ENCODE measurements at places on chromosomes 4 and X.
A peak's percentile ranks its signal among the peaks of the same experiment; 100 is the strongest.

DNA sequence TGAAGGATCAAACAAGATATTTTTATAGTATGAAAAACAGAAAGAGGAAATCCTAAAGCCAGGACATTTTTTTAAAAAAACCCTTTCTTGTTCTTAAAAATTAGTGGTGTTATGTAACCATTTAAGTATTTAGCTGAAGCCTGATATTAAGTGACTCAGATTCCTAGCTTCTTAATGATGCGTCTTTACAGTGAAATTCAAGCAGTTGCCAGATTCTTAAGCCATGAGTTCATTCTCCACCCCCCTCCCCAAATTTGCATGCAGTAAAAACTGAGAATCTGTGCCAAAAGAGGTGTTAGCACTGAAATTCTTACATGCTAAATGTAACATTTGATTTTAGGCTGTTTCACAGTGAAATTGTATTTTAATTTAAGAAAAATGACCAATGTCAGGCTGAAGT, 180.8 kb downstream of the RAPGEF2 start:
- DNase-seq: no peak

- no peak for DNase-seq
Measured at GRCh38 chr4:108130955-108131354, 37.8 kb downstream of the LEF1 start.

- DNase-seq: no peak
Measured at GRCh38 chr4:125464146-125464545, 149.4 kb downstream of the FAT4 start.

GRCh38 chrX:30822764-30823163, 66.3 kb downstream of the TAB3 start:
- DNase-seq: no peak

- DNase-seq: no peak
Measured at GRCh38 chrX:24692305-24692704, 1.4 kb upstream of the POLA1 start.

GRCh38 chrX:146887020-146887419, 72.5 kb upstream of the CXorf51A start:
- DNase-seq: no peak

DNA sequence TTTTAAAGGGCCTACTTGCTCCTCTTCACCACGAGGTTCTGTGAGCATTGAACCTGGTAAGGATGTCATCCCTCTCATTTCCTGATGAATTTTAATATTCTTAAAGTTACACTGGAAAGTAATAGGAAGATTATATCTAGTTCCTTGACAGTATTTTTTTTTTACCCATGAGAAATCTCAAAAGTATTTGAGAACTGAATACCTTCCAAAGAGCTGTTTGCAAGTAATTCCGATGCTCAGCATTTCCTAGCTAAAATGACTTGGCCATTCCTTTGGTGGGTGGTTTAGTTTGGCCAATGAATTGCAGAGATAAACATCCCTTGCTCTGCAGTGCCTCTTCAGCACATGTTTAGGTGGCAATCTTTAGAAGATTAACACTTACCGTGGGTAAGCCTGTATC, 110.2 kb upstream of the WDR1 start:
- no peak for DNase-seq

GRCh38 chr4:55439023-55439422, 43.3 kb downstream of the TMEM165 start:
- DNase-seq: no peak

DNA sequence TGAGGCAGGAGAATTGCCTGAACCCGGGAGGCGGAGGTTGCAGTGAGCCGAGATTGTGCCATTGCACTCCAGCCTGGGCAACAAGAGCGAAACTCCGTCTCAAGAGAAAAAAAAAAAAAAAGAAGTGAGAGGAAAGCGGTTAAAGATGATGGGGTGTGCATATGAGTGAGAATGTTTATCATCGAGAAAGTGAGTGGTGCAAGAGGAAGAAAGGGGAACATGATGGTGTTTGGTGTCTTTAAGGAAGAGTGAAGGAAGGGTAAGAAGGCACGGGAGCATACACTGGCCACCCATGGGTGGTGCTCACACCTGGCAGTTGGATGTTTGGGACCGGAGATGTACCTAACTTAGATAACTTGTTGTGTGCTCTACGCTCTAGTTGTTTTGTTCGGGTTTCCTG, 62.2 kb downstream of the STOX2 start:
- no peak for DNase-seq

- no peak for DNase-seq
Measured at GRCh38 chr4:113467581-113467980, 294.0 kb downstream of the CAMK2D start.

DNA sequence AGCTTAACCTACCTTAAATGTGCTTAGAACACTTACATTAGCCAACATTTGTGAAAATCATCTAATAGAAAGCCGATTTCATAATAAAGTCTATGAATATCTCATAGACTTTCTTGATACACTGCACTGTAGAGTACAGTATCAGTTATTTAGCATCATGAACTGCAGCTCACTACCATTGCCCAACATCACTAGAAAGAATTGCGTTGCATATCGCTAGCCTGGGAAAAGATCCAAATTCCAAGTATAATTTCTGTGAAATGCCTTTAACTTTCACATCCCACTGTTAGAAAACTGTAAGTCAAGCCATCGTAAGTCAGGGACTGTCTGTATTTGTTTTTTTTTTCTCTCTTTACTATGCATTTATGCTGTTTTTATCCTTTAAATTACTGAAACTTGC, 918.6 kb upstream of the PABPC4L start:
- DNase-seq: no peak

DNA sequence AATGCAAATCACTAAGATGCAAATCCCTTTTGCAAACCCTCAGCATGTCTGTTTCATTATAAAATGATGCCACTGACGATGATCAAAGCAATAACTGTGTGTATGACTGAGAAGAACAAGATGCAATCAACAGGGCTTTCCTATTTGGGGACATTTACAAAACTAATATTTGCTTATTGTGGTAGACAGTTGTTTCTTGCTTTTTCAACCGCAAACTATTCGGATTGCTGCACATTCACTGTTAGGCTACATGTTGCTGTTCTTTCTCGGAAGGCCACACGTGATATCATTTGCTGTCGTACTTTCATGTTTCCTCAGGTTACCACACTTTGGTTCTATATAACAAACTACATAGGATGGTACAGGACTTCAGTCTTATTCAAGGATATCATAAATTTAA, 49.8 kb downstream of the NPY5R start:
- DNase-seq: no peak

GRCh38 chr4:118797558-118798142, 38.3 kb downstream of the SEC24D start:
- DNase-seq: no peak

DNA sequence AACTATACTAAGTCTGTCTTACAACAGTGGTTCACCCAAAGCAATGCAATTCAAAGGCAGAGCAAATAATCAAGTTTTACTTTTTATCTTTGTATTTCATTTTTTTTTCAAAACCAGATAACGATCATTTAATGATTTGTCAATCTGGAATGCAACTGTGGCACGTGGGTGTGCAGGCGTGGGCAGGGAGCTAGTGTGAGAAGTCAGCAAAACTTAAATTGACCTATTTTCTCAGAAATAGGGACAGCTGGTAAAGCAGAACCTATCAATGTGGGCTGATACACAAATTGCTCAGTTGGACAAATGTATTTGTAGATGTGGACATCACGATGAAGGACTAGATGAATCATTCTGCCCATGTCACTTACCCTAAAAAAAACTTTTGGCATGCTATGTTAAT, 105.6 kb downstream of the CBLL2 start:
- DNase-seq: no peak

DNA sequence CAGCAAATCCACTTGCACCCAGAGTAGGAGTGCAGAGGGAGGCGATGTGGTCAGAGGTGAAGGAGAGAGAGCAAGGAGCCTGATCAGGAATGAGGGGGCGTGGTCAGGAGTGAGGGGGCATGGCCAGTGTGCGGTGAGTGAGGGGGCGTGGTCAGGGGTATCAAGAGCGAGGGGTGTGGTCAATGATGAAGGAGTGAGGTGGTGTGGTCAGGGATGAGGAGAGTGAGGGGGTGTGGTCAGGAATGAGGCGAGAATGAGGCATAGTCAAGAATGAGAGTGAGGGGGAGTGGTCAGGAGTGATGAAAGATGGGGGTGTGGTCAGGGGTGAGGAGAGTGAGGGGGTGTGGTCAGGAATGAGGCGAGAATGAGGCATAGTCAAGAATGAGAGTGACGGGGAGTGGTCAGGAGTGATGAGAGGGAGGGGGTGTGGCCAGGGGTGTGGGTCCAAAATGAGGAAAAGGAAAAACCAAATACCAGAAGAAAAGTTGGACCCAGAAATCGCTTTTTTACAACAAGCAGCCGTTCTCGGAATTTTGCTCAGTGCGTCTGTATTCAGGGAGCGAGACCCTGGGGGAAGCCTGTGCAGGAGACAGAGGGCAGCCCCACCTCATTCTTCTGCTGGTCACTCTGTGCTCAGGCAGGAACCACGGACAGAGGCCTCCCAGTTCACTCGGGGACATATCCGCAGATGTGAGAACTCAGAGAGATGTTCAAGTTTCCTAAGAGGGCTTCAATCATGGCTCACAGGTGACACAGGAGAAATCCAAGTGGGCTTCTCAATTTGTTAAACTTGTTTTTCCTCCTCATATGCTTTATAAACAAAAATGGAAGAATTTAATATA, 47.5 kb downstream of the MAGEA1 start:
- DNase-seq: peak; percentile 1

DNA sequence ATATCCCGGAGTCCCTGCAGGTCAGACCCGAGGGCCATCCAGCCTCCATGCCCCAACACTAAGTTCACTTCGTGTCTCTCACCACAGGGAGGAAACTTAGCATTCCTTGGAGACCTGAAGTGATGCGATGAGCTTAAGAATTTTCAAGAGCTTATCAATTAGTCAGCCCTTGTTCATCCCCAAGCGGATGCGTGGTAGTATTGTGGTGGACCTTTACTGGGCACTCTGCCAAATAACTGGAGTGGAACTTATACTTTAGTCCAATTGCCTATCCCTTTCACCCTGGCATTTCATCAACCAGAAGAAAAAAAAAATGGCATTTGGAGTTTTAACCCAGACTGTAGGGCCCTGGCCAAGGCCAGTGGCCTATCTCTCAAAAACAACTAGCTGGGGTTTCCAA, 137.1 kb downstream of the RELL1 start:
- DNase-seq: no peak
